ENCODE measurements at places on chromosomes 12 and 14.

GRCh38 chr12:81417056-81417455, 339.2 kb downstream of the ACSS3 start:
- no peak for DNase-seq

GRCh38 chr12:70008944-70009343, 183.9 kb downstream of the MYRFL start:
- no peak for DNase-seq

DNA sequence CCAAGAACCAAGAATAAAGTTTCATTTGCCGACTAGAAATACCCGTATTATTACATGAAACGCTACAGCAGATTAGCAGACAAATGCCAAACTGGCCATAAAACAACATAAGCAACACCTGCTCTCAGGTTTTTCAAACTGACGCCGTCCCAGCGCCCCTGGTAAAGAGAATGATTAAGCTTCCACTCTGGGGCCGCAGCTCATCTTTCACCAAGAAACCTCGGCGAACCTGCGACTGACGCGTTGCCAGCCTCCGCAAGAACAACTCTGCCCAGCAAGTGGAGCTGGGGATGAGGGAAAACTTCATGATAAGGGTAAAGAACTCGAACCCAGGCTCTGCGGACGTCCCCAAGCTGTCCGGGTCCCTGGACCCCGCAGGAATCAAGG, 530 bp downstream of the ARL1 start:
- no peak for DNase-seq

GRCh38 chr12:115946092-115946491, 331.4 kb downstream of the MED13L start:
- DNase-seq, result no peak

- no peak for DNase-seq
These were observed 20.0 kb downstream of the CRACR2A start for GRCh38 chr12:3732901-3733300.

GRCh38 chr12:108914121-108914531, 34.2 kb downstream of the DAO start:
- no peak for DNase-seq

DNA sequence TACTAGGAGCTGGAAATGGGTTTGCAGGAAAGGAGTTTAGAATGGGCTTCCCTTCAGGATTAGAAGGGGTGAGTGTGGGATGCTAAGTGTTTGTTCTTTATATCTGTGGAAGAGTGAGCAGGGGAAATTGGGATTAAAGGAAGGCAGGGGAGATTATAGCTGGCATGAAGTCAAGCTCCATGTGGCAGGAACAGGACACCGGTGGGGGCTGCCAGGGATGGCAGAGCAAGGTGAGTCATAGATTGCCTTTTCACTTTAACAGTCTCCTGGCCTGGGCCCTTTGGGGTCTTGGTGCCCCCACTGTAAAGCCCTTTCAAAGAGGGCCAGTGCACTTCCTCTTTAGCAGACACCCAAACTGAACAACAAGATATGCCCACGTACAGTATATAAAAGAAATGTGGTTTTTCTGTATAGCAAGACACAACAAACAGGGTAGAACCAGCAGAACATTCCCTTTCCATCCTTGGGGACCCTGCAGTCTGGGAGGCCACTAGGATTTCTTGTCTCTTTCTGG, 23.1 kb upstream of the FBXO21 start:
- no peak for DNase-seq

GRCh38 chr12:118618695-118619094, 242.3 kb downstream of the SUDS3 start:
- no peak for DNase-seq

DNA sequence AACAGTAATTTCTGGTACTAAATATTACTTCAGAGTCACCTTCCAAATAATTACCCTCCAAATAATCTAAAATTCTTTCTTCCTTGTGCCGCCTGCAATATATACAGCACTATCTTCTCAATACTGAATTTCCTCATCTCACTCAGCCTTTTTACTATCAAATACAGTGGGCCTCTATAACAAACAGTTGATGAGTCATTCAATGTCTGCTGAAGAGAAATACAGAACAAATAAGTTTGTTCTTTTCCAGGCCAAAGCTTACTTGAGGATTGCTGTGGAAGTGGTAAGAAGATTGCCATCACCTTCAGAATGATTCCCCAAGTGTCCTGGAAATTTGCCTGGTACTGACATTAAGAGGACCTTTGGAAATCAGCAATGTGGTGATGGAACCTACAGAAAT, 218.2 kb upstream of the ARHGAP5 start:
- DNase-seq, result no peak

- no peak for DNase-seq
These were observed 463.4 kb upstream of the TMEM132C start for GRCh38 chr12:127803545-127803944.

- no peak for DNase-seq
These were observed 166.4 kb upstream of the LMNTD1 start for GRCh38 chr12:25719505-25719904.

GRCh38 chr14:55347748-55348147, 63.9 kb downstream of the ATG14 start:
- no peak for DNase-seq

All from activated CD4-positive, CD25-positive, alpha-beta regulatory T cell treated with anti-CD3 and anti-CD28 coated beads, Interleukin-2, amount 50 U/mL, for 16 hours (primary cell).